ENCODE measurements at places on chromosomes 16 and 17.

- DNase-seq = peak; percentile 98
Observed at GRCh38 chr16:28538733-28539596, at the start of gene NUPR1. NUPR1 (minus strand) TSS chr16:28538974; CDS start chr16:28538907, 67 bp downstream.

GRCh38 chr17:72947475-72947874 is 145.0 kb downstream of the SLC39A11 start:
- DNase-seq = no peak

DNA sequence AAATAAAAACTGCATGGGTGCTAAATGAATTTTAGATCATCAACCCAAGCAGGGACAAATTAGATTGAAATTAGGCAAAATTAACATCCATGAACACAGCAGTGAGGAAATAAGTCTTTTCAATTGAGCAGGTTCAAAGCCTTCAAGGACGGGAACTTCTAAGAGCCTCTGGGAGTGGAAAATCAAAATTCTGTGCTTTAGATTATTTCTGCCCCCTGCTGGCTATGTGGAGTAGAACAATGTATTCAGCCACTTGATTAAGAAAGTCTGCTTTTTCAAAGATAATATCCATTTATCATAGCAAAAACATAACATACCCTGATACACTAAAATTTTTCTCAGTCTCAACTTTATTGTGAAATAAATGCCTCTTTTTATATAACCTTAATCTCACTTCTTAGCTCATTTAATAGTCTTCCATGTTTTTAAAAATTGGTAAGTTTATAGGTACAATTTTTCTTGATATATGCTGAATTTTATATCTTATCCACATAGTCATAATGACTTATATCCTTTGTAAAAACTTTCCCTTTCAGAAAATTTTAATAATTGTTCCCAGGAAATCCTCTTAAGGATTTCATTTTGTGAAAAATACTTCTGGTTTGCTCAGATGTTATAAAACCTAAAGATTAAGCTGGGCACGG is 28.1 kb upstream of the NOL11 start:
- no peak for DNase-seq

DNA sequence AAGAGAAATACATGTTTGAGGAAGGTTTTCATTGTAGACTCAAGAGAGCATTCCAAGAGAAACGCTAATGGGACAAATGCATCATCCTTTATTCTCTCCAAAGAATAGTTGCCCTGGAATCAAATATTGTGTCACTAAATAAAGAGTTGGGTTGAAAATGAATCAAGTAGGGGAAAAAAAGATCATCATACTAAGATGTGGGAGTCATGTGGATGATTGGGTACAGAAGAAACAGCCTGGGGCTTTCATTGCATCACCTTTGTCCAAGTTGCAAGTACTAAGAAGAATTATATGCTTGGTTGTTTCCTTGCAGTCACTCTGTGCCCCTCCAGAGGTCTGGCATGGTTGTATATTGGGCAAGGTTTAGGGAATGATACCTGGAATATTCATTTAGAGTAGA is 658.9 kb downstream of the TOX3 start:
- DNase-seq = no peak

- peak; percentile 79 for DNase-seq
Observed at GRCh38 chr16:50548125-50548908, at the start of gene NKD1. NKD1 (plus strand) TSS chr16:50548396; CDS start chr16:50548554, 158 bp downstream.

GRCh38 chr17:45277216-45277849 is 15.4 kb upstream of the SPATA32 start:
- peak; percentile 89 for DNase-seq

DNA sequence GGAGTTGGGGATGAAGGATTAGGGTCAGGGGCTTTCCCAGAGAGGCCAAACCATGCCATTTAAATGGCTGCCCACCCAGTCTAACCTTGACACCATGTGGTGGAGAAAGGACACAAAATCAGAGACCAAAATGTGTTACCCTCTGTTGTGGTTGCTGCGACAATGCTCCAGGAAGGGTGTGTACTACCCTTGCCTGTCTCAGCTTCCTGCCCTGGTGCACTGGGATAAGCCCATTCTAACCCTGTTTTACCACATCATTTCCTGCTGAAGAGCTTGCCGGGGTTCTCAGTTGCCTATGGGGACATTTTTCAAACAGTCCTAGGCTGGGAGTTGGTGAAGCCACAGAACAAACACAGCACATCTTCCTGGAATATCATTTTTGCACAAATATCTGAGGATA is 4.9 kb downstream of the OR4D1 start:
- no peak for DNase-seq

- DNase-seq = no peak
Observed at GRCh38 chr17:19320876-19321275, 41.6 kb downstream of the B9D1 start.

- no peak for DNase-seq
Observed at GRCh38 chr16:82088483-82088882, 53.4 kb downstream of the HSD17B2 start.

DNA sequence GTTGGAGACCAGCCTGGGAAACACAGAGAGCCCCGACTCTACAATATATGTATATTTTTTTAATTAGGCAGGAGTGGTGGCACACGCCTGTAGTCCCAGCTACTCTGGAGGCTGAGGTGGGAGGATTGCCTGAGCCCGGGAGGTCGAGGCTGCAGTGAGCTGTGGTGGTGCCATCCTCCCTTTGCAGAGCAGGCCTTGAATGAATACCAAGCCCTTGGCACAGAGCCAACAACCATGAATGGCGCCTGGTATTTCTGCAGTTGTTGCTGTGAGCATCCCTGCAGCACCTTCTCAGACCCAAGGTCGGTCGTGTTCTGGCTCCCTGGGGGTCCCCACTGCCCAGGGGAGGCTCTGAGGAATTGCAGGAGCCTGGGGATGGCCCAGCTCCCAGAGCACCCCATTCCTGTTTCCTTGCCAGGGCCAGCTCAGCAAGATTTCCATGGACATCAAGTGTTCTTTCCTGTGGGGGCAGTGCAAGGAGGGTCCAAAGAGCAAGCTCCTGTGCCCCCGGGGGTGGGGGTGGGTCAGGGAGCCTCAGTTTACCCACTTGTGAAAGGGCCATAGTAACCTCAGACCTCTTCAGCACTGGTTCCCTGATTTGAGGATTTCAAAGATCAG is 25.6 kb upstream of the RMI2 start:
- DNase-seq = no peak

DNA sequence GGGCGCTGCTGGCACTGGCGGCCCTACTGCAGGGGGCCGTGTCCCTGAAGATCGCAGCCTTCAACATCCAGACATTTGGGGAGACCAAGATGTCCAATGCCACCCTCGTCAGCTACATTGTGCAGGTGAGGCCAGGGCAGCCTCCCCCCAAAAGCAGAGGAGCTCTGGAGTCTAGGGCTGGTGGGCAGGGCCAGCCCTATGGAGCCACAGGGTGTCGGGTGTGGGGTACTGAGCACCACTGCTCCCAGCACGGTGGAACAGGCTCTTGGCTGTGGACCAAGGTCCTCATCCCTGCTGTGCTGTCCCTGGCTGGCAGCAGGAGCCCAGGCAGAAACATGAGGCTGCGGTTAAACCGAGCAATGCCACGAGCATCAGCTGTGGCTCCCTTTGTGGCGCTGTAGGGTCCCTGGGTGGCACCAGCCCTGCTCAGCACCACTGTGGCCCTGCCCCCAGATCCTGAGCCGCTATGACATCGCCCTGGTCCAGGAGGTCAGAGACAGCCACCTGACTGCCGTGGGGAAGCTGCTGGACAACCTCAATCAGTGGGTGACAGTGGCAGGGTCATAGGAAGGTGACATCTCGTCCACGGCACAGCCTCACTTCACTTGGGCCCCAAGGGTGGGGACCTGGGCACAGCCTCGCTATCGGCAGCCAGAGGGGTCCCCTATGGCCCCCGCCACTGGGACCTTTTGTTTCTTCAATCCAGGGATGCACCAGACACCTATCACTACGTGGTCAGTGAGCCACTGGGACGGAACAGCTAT is 1.1 kb downstream of the DNASE1 start:
- peak; percentile 55 for DNase-seq
